ENCODE measurements at places on chromosomes 12 and 14.

- no peak for DNase-seq
These were observed 13.0 kb downstream of the TBPL2 start for GRCh38 chr14:55427439-55427838.

DNA sequence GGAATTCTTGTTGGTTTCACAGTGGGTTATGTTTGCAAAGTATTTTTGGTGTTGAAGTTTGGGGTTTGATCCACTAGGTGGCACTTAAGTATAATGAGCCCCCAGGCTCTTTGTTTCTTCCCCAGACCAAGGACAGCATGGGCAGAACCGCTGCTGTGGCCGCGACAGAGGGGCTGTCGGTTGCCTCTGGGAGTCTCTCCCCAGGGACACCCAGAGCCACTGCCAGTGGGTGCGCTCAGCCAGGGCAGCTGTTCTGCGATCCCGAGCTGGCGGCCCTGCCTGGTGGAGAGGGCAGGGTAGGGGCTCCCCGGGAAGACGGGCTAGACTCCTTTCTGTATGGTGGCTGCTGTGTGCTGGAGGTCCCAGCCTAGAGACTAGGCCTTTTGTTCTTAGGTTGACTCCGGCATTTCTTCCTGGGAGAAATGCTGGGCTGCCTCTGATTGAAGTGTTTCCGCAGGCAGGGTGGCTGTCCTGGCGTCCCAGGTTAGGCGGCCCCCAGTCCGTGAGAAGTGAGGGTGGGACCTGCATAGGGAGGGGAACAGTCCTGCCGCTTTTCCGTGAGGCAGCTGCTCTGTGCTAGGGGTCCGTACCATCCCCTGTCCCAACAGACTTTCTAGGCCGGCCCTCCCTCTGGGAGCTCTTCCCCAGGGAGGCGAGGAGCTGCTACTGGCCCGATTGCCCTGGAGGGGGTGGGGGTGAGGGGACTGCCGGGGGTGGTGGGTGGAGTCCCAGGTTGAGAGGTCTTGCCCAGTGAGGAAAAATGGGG, 253.1 kb upstream of the PELI2 start:
- DNase-seq, result no peak

GRCh38 chr14:101001311-101002069, 98.0 kb upstream of the RTL1 start:
- DNase-seq, result no peak

GRCh38 chr12:49092086-49092815, 2.4 kb downstream of the DHH start:
- DNase-seq, result peak; percentile 33

DNA sequence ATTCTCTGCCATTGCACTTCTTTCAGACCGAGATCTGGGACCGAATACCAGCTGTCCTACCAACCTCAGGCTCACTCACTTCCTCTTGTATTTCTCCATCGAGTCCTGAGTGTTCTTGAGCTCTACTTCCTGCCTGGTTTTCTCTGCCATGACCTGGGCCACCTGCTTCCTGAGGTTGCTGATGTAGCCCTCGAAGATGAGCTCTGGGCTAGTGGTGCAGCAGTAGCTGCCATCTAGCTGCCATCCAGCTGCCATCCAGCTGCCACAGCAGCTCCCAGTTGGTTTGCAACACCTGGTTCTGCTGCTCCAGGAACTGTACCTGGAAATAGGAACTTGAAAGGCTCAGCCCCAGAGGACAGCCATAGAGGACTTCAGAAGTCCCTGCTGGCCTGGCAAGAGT, 15.0 kb upstream of the KRT73 start:
- no peak for DNase-seq

- DNase-seq, result no peak
These were observed 115.4 kb downstream of the ADAMTS20 start for GRCh38 chr12:43436597-43436996.

DNA sequence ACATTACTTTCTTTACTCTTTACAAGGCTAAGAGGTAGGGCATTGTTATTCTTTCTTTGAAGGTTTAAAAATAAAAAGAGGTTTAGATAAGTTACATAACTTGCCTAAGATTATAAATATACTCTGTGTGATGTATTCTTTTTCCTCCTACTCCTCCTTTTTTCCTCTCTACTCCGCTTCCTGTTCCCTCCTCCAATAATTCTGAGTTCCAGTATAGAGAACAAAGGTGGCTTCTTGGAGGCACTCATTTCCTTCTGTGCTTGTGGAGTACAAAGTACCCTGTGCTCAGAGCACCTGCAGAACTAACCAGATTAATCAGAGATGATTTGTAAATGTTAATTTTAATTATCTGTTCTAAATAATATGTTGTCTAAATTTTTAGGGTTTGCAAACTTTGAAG, 11.3 kb downstream of the LRRC9 start:
- no peak for DNase-seq

DNA sequence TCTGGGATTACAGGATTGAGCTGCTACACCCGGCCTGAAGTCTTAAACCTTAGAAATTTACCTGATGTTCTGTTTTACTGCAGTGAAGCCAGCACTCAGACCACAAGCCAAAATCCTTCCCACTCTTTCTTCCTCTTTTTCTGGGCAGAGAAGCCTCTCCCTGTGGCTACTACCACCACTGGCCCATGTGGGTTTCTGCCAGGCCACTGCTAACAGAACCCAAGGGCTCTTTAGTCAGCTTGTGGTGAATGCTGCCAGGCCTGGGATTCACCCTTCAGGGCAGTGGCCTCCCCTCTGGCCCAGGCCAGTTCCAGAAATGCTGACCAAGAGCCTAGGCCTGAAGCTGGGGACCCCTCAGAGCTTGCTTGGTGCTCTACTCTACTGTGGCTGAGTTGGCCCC, 35.3 kb downstream of the GAS2L3 start:
- no peak for DNase-seq

DNA sequence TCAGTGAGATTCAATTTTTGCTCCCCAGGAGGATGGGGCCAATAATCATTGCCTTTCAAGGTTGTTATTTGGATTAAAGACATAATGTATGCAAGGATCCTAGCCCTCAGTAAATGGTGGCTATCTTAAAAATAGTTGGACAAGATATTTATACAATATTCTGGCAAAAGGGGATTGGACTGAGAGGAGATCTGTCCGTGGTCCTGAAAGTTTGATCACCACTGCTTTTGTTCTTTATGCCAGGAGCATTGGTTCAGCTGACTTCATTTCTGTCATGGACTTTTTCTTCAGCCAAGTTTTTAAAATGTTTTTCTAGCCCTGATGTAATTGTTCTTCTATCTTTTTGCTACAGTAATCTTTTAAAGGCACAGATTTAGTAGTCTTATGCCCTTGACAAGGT, 70.2 kb upstream of the TCL1A start:
- DNase-seq, result no peak

- DNase-seq, result peak; percentile 13
These were observed 108.7 kb downstream of the BCAT1 start for GRCh38 chr12:24840046-24840800.

GRCh38 chr14:66070542-66071319, 415.4 kb upstream of the CCDC196 start:
- peak; percentile 36 for DNase-seq

GRCh38 chr14:99393059-99393655, 87.5 kb downstream of the SETD3 start:
- no peak for DNase-seq

GRCh38 chr12:120658286-120659150, 18.1 kb downstream of the CABP1 start:
- no peak for DNase-seq

- no peak for DNase-seq
These were observed 32.7 kb downstream of the PRMT8 start for GRCh38 chr12:3523728-3524127.

DNA sequence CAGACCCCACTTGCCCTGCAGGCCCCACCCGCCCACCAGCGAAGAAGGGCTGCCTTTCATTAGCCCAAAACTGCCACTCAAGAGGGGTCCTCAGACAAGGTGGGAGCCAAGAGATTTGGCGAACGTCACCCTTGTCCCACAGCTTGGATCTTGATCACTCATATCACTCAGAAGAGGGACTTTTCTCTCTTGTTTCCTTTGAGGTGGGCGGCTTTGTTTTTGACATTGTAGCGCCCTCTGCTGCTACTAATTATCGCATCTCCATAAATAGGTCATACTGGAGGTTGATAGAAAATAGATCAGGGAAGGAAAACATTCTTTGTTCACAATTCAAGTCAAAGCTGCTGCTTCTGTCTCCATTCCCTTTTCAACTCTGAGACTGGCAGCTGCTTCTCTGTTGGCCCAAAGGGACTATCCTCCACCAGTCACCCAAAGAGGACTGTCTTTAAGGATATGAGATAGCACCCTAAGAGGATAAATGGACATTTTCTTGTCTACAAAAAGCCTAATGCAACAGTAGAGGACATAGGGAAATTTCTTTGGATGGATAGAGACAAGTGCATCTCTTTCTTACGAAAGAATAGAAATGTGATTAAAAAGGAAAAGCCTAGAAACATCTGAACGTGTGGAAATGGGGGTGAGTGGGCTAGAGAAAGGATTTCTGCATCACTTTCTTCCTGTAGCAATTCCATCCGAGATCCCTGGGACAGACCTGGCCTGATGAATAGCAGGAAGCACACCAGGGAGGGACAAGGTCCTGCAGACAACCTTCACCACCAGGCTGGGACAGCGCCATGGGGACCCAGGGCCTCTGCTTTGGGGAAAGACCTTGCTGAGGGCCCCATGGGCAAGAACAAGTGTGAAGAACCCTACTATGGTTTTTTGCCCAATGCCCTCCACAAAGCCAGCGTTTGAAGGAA, 115.8 kb downstream of the DAD1 start:
- DNase-seq, result no peak

Measured in stimulated activated CD8-positive, alpha-beta memory T cell treated with anti-CD3 and anti-CD28 coated beads, Interleukin-15, amount 100 ng/mL, for 48 hours (primary cell).